ENCODE measurements at places on chromosomes 1 and 21.

DNA sequence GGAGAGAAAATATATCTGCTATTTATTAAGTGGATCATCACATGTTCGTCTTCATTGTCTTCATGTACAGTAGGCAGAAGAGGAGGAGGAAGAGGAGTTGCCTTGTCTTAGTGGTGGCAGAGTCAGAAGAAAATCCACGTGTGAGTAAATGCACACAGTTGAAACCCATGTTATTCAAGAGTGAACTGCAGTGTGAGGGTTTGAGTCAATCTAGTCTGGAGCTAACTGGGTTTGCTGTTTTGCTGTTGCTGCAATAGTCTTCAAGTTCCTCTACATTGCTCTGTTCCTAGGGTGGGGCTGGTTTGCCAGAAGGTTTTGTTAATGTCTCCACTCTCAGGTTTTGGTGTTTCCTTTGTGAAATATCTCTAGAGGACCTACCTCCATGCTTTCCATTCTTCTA is 3.1 kb upstream of the CD1A start:
- DNase-seq = no peak

GRCh38 chr1:117339866-117340700 is 27.2 kb upstream of the MAN1A2 start:
- DNase-seq = no peak

DNA sequence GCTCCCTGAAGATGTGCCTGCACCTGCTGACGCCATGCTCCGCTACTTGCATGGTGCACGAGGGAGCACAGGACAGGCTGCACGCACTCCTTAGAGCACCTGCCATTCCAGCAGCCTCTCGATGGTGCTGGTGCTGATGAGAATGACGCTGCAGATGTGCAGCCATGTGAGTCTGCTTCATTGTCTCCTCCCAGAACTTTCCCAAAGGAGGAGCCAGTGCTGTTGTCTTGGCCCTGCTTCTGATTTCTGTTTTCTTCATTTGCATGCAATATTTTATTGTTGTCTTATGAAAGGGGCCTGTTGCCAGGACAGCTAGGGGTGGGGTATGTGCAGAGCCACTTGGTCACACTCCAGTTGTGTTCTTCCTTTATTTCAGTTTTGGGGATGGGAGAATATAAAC is 70.1 kb downstream of the PCBP3 start:
- no peak for DNase-seq

DNA sequence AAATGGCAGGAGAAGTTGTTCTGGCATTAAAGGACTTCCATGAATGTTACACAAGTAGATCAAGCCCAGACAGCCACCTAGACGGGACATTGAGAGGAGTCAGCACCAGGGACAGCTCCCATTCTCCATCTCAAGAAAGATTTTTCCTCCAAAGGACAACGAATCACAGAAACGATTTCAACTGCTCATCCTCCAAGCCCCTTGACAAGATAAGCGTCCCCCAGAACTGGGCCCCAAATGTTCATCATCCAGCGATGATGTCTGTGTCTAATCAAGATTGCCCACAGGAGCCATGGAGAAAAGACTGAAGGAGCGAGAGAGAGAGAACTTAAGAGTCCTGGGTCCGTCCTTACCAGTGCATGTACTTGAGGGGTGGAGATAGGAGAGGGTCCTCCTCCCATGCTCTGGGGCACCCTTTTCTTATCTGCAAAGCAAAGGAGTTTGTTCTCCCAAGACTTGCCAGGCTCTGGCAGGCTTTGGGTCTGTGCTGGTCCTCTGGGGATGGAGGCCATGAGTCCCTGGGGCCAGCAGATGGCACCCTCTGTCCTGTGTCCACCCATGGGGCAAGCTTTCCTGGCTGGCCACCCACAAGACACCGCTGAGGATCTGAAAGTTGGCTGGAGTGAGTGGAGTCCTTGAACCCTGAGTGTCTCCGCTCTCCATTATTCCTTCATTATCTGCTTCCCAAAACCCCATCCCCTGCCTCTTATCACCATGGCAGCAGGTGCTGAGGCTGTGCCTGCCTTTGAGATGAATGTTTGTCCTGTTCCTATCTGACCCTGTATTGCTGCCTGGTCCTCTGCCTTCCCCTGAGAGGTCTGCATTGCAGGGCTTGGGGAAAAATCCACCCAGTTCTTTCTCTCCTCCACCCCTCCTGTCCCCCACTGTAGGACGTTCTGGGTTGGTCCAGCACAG is 164.6 kb downstream of the ACTL8 start:
- DNase-seq = no peak

DNA sequence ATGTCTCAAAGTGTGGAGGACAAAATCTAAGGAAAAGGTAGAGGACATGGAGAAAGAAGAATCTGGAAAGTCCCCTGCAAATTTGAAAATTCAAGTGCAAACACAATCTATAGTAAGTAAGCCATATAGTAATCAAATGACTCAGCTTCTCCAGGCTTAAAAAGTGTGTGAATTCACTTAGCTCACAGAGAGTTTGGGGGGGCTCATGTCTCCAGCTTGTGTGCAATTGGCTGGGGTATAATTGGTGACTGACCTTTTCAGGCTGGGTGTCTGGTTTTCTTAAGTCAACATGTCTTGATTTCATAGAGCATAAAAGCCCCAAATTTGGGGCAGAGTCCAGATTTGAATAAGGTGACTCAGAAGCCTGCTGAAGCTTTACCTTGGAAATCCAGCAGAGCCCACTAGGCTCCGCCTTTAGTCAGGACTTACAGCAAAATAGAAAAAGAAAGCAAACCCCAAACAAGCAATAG is 8.6 kb downstream of the CLDN14 start:
- no peak for DNase-seq

GRCh38 chr1:202302166-202302565 is 39.6 kb downstream of the UBE2T start:
- no peak for DNase-seq

Data from osteocyte (in vitro differentiated cells).